Testis (tissue), 5 donors: ENCODE measurements at places on chromosomes 4 and X. TPM values are rescaled to one million over a fixed set of nuclear protein-coding genes. Genes with fewer than 3 reads are reported as not detected.

DNA sequence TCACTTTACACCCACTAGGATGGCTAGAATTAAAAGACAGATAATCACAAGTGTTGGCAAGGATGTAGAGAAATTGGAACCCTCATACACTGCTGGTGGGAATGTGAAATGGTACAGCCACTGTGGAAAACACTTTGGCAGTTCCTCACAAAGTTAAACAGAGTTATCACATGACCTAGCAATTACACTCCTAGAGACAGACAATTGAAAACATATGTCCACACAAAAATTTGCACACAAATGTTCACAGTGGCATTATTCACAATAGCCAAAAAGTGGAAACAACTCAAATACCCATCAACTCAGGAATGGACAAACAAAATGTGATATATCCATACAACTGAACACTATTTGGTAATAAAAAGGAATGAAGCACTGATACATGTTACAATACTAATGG, 5.7 kb downstream of the ZNF280C start:
- H3K4me3 ChIP-seq, result no peak overlapping the region
- no peaks in the 10 kb centered on the region for H3K27me3 ChIP-seq
- no peak for DNase-seq
- no peak overlapping the region for H3K27ac ChIP-seq
- no peaks in the 10 kb centered on the region for H3K36me3 ChIP-seq

- H3K27me3 ChIP-seq, result no peaks in the 10 kb centered on the region
- H3K4me3 ChIP-seq, result no peak overlapping the region
- H3K36me3 ChIP-seq, result no peaks in the 10 kb centered on the region
- H3K4me1 ChIP-seq, result no peaks in the 10 kb centered on the region
- no peak for DNase-seq
- H3K27ac ChIP-seq, result no peak overlapping the region
Measured at GRCh38 chr4:181550381-181550780, 692.8 kb upstream of the TENM3 start.

DNA sequence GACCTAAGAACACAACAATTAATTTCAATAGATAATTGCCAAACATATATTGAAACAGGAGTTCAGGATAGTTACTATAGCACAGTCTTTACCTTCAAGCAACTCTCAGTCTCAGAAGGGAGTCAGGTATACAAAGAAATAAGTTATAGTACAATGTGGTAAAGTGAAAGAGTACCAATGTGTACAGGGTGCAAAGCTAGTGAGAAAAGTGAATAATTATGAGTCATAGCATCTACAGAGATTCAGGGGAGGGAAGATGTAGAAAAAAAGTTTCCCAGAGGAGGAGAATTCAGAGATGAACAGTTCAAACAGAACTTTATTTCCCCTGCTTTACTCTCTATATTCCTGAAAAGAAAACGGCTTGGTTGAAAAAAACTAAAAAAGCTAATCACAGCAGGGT, 22.7 kb upstream of the DKK2 start:
- H3K36me3 ChIP-seq, result no peaks in the 10 kb centered on the region
- no peak for DNase-seq
- no peaks in the 10 kb centered on the region for H3K27me3 ChIP-seq
- no peaks in the 10 kb centered on the region for H3K4me1 ChIP-seq

GRCh38 chr4:41757521-41758156, 9.1 kb upstream of the PHOX2B start:
- no peak for DNase-seq
- H3K27me3 ChIP-seq, result no peaks in the 10 kb centered on the region
- no peak overlapping the region for H3K4me3 ChIP-seq
- H3K4me1 ChIP-seq, result no peaks in the 10 kb centered on the region
- no peak overlapping the region for H3K27ac ChIP-seq

GRCh38 chrX:129908636-129909035, 2.7 kb downstream of the UTP14A start:
- no peaks in the 10 kb centered on the region for H3K36me3 ChIP-seq
- no peak overlapping the region for H3K27ac ChIP-seq
- no peaks in the 10 kb centered on the region for H3K27me3 ChIP-seq
- no peak for DNase-seq
- no peak overlapping the region for H3K4me3 ChIP-seq

GRCh38 chr4:146029147-146029546, 90.5 kb upstream of the ZNF827 start:
- DNase-seq, result no peak
- no peaks in the 10 kb centered on the region for H3K27me3 ChIP-seq
- peaks cover 3% of the 10 kb centered on the region for H3K4me1 ChIP-seq
- no peak overlapping the region for H3K4me3 ChIP-seq
- no peak overlapping the region for H3K27ac ChIP-seq

The CXorf49B gene
- 6.9 TPM for total RNA-seq

The RBM47 gene
- 51.7 TPM for total RNA-seq

The ADRA2C gene
- 16.0 TPM for total RNA-seq

The JADE3 gene
- total RNA-seq, result 22.9 TPM

The SPANXN3 gene
- 13.1 TPM for total RNA-seq
